ENCODE measurements at places on chromosomes 1 and 21.
A peak's percentile ranks its signal among the peaks of the same experiment; 100 is the strongest.

- DNase-seq, result no peak
Measured at GRCh38 chr1:29855561-29856160, 619.3 kb downstream of the PTPRU start.

- DNase-seq, result no peak
Measured at GRCh38 chr1:77025599-77025998, 158.3 kb downstream of the ST6GALNAC5 start.

DNA sequence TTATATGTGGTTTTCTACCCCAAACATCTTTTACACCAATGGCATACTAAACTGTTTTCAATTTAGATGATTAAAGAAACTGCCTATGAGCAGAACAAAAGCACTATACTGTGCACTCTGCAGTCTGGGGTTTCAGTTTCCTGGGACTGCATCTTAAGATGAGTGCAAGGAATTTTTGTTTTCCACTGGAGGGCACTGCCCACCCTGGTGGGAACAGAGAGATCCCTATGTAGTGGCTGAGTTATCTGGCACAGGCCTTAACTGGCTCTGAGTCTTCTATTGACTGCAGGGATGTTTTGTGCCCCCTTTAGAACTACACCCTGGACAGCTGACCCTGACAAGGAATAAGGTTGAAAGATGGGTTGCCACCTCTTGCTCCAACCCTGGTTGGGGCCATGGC, 12.0 kb downstream of the PROK1 start:
- DNase-seq, result no peak

GRCh38 chr1:33094971-33095604, 14.1 kb downstream of the AZIN2 start:
- no peak for DNase-seq

DNA sequence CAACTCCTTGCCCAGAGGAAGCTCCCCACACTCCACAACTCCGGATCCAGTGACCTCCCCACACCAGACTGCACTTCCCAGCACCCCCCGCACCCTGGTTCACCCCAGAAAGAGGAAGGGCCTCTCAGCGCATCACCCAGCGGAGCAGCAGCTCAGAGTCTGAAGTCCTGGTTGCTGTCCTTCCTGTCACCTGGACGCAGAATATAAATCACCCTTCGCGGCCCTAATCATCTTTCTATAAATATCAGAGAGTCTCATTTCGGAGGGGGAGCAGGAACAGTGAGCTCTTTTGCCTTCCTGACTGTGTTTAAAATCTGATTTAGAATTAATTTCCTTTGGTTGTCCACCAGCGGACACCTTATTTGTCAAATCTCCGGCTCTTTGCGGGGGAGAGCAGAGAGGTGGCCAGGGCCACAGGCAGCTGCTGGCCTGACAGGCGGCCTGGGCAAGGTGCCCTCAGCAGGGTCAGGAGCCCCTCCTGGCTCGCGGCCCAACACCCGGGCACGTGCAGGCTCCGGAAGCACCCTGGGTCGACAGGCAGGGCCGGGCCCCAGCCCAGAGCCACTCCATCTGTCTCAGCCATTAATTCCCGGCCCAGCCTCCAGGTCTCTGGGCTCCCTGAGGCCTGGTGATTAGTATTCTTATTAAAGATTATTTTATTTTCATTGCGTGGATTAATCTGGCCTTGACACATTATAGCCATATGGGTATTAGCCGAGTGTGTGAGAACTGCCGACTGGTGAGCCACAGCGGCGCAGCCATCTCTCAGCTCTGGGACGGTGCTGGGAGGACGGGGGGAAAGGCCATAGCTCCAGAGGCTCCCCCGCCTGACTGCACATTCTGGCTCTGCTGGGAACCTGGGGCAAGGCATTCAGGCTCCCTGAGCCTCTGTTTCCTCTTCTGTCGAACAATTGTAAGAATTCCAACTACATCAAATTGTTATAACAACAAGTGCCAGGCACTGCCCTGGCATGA, 19.7 kb downstream of the EPHA8 start:
- no peak for DNase-seq

- peak; percentile 68 for DNase-seq
Measured at GRCh38 chr1:179809506-179810366, 66.6 kb downstream of the FAM163A start.

- DNase-seq, result no peak
Measured at GRCh38 chr1:109299558-109300343, 7.1 kb downstream of the MYBPHL start.

DNA sequence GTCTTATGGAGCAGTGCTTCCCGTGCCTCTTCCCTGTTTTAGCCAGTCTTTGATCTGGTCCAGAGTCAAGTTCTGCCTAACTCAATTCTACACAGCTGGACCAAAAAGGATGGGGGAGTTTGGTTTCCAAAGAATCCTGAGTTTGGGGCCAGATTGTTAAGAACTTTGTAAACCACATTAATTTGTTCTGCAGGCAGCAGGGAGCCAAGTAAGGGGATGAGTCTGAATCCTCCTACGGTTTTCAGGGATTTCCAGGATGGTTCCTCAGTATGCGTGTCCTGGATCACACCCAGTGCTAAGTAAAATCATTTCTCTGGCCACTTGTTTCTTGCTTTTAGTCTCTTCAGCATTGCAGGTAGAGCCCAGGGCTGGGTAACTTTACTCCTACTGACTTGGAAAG, 26.1 kb upstream of the GJA5 start:
- DNase-seq, result no peak

DNA sequence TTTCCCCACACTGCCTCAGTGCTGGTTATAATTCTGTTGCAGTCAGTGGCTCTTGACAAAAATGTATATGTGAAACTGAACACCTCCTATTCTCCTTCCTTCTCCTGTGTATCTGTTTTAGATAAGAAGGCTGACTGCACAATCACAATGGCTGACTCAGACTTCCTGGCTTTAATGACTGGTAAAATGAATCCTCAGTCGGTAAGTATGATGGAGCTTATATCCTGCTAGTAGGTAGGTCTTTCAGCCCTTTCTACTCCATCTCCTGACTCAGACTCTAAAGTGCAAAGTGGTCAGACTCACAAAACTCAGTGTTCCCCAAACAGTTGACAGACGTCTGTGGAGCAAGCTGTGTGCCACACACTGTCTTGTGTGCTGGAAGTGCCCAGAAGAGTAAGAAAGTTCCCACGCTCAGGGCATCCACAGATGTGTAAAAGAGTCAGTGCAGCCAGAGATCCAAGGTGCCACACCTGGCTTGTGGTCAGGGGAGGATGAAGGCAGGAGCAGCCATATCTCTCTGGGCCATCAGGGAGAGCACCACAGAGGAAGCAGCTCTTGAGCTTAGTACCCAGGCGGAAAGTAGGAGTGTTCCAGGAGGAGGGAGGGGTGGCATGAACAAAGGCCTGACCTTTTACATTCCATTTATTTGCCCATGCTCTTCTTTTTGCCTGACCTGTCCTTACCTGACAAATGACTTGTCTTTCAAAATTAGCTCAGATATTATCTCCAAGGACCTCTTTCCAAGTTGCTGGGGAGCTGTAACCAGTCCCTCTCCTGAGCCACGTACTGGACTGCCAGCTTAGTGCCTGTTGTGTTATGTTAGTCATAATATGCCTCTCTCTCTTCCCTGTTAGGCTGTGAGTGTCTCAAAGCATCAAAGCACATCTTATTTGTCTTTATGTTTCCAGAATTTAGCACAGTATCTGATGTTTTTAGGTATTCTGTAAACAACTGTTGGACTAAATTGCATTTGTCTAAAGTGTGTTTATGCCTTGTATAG, 14.0 kb upstream of the PODN start:
- DNase-seq, result no peak

DNA sequence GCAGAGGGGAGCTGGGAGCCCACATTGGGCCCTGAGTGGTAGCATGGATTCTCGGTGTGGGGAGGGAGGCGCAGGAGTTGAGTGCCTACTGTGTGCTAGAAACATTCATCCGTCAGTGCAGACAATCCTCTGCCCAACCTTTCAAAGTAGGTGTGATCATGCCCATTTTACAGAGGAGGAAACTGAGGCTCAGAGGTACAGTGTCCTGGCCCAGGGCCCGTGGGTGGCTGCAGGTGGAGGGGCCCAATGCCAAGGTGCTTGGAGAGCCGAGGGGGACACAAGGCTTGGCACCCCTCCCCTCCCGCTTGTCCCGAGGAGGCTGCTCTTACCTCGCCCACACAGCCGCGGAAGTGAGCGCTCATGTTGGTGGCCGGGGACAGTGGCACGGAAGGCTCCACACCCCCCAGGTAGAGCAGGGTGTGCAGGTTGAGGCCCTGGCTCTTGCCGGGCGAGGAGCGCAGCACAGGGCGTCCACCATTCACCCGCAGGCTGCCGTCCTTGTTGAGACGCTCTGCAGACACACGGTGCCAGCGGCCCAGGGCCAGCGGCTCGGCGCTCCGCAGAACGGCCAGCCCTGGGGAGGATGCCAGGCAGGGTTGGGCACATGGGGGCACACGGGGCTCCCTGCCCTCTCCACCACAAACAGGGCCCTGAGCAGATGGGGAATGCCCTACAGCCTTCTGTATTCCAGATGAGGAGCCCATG, 16.6 kb downstream of the LDLRAD2 start:
- DNase-seq, result no peak

DNA sequence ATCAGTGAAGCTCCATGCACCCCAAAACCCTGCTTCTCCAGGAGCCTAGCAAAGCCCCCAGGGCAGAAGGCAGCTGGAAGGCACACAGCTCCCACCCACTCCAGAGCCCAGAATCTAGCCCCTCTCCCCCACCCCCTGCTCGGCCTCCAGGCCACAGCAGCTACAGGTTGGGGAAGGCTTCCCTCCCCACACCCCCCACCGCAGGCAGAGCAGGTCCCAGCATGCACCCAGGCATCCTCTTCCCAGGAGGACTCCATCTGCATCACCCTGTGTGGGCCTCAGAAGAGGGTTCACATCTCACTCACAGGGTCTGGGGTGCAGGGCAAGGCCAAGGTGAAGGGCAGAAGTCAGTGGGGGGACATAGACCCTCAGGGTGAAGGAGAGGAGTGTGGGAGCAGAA, 719 bp downstream of the S100A14 start:
- no peak for DNase-seq

DNA sequence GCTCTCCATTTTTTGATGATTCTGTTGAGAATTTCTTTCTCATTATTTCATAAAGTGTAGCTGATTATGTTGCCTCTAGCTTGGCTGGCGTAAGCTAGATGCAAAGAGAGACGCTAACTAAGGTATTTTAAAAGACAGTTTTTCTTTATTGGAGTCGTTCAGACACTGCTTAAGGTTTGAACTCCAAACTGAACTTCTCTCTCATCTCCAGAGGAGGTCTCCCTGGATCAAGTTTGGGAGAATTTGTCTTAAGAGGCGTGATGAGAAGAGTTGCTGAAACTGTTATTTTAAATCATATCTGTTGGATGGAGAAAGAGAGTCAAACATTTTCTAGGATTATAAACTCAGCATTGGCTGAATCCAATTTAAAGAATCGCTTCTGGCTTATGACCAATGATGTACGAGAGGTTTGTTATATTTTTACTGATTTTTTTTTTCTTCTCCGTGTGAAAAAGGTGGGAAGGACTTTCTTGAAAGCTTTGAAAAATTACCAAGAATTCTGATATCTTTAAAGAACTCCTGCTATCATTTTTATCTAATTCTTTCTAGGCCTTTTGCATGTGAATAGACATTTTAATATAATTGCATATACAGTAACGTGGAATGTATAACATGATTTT, 34.0 kb downstream of the MAP3K7CL start:
- peak; percentile 14 for DNase-seq

- no peak for DNase-seq
Measured at GRCh38 chr21:33452362-33452761, 27.4 kb downstream of the TMEM50B start.

DNA sequence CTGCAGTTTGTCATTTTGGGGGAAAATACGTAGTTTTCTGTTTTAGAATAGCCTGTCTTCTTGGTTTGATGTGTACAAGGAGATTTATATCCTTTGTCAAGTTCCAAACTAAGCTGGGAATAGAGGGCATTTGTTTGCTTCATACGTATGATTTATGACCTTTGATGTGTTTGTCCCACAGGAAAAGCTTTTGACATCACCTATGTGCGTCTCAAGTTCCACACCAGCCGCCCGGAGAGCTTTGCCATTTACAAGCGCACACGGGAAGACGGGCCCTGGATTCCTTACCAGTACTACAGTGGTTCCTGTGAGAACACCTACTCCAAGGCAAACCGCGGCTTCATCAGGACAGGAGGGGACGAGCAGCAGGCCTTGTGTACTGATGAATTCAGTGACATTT, 79.9 kb downstream of the LAMC1 start:
- DNase-seq, result no peak

GRCh38 chr1:201426479-201427310, 5.2 kb upstream of the TNNI1 start:
- no peak for DNase-seq

- no peak for DNase-seq
Measured at GRCh38 chr1:31745096-31745945, 18.8 kb downstream of the ADGRB2 start.

GRCh38 chr1:62327360-62328055, 8.3 kb upstream of the KANK4 start:
- DNase-seq, result no peak

- DNase-seq, result no peak
Measured at GRCh38 chr1:91737650-91738049, 148.3 kb downstream of the TGFBR3 start.

GRCh38 chr1:229714964-229715603, 89.0 kb downstream of the URB2 start:
- DNase-seq, result peak; percentile 27

DNA sequence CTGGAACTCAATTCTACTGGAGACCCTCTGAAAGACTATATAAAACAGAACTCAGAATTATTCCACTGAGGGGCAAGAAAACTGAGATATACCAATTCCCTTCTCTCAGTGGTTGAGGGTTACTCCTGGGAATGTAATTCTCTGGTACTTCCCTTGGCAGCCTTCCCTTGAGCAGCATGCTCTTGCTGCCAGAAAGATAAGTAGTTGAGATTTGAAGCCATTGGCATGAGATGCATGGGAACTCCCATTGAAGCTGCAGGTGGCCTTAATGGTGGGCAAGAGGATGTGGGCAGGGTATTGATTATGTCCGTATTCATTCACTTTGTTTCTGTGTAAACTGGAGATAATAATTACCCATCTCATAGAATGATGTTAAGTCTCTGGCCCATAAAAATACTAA, 28.6 kb upstream of the C1orf185 start:
- no peak for DNase-seq

DNA sequence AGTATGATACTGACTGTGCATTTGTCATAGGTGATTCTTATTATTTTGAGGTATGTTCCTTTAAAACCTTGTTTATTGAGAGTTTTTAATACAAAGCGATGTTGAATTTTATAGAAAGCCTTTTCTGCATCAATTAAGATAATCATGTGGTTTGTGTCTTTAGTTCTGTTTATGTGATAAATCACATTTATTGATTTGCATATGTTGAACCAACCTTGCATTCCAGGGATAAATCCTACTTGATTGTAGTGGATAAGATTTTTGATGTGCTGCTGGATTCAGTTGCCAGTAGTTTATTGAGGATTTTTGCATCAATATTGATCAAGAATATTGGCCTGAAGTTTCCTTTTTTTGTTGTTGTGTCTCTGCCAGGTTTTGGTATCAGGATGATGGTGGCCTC, 158.0 kb downstream of the CENPF start:
- no peak for DNase-seq

DNA sequence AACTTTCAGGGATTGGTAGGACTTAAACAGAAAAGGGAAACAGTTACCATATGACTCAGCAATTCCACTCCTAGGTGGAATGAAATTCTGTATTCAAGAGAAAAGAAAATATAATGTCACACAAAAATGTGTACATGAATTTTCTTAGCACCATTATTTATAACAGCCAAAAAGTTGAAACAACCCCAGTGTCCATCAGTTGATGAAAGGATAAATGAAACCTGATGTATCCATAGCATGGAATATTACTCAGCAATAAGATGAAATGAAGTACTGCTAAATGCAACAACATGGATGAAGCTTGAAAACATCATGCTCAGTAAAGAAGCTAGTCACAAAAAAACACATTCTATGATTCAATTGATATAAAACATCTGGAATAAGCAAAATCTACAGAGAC, 15.5 kb downstream of the EEIG2 start:
- no peak for DNase-seq

GRCh38 chr1:82604524-82604923, 803.8 kb downstream of the ADGRL2 start:
- DNase-seq, result no peak
